Ascending aorta (tissue), 2 donors: ENCODE measurements at places on chromosomes 7 and 10. TPM values are rescaled to one million over a fixed set of nuclear protein-coding genes. Genes with fewer than 3 reads are reported as not detected.

Gene CLDN4
- 0.21 TPM for total RNA-seq

Gene RSU1
- total RNA-seq = 82.2 TPM

Gene OIT3
- total RNA-seq = not detected

Gene GNAT3
- total RNA-seq = not detected

Gene AMPH
- total RNA-seq = 22.1 TPM

Gene OR2F1
- total RNA-seq = not detected

Gene MPP7
- total RNA-seq = 43.9 TPM

Gene CPN1
- total RNA-seq = not detected

GRCh38 chr10:5485948-5486852 is 13.2 kb downstream of the CALML5 start:
- no peak for DNase-seq

DNA sequence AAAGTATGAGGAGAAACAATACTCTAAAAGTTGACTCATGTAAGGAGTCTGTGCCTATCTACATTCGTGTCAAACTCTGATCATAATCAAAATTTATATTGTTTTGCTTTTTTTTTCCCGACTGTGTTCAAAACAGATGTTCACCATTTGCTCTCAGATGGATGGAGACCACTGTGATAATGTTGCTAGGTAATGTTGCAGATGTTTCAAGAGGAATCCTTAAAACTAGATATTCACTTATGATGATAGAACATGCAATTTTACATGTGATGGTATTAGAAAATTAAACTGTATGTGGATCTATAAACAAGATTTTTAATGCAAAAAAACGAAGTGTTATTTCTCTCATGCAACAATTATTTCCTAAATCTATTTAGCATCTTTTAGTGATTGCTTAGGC is 1080.1 kb downstream of the REEP3 start:
- no peak for DNase-seq

DNA sequence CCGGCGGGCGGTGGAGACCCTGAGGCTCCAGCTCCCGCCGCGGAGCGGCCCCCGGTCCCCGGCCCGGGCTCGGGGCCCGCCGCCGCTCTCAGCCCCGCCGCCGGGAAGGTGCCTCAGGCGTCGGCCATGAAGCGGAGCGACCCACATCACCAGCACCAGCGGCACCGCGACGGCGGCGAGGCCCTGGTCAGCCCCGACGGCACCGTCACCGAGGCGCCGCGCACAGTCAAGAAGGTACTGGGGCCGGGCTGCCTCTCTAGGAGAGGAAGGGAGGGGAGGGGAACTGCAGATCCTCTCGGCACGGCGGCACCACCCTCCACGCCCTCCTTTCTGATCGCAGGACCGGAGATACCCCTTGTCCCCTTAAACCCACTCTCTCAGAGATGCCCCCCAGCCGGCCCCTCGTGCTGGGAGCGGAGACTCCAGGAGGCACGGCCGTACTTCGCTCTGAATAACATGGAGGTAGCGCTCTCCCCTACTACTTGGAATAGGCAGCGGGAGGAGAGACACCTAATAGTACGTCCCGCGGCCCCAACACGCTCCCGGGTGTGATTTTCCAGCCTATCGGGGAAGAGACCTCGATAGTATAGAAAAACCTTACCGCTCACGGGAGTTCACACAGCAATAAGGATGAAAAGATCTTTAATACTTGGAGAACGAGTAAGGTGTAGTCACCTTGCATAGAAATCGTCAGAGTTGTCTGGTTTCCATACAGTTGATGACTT is 538 bp downstream of the AHCYL2 start:
- DNase-seq = no peak

DNA sequence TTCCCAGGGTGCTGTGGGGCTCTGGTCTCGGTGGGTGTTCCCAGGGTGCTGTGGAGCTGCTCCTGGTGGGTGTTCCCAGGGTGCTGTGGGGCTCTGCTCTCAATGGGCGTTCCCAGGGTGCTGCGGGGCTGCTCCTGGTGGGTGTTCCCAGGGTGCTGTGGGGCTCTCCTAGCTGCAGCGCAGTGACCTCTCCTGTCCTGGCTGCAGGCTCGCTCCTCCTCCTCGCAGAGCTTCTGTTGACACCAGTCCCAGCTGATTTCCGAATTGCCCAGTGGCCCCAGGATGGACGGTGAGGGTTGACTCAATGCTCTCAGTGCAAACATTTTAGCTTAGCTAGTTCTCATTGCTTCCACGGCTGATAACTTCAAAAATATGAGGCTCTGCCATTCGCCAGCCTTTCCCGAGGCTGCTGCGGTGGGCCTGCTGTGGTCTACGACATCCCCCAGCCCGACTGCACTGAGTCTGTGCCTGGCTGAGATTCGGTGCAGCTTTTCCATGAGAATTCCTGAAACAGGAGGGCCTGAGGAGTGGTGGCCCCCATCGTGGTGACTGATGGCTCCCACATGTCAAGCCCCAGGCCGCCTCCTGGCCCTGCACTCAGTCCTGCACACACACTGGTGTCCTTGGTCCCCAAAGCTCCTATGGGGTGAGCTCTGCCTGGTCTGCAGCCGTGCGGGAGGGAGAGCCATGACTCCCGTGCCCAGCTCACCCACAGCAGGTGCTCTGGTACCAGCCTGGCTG is 58.3 kb upstream of the NKX6-2 start:
- peak; percentile 48 for DNase-seq

- no peak for DNase-seq
Measured at GRCh38 chr10:49534670-49535381, 4.1 kb downstream of the ERCC6 start.

- no peak for DNase-seq
Measured at GRCh38 chr10:123496375-123496774, 169.8 kb upstream of the GPR26 start.

DNA sequence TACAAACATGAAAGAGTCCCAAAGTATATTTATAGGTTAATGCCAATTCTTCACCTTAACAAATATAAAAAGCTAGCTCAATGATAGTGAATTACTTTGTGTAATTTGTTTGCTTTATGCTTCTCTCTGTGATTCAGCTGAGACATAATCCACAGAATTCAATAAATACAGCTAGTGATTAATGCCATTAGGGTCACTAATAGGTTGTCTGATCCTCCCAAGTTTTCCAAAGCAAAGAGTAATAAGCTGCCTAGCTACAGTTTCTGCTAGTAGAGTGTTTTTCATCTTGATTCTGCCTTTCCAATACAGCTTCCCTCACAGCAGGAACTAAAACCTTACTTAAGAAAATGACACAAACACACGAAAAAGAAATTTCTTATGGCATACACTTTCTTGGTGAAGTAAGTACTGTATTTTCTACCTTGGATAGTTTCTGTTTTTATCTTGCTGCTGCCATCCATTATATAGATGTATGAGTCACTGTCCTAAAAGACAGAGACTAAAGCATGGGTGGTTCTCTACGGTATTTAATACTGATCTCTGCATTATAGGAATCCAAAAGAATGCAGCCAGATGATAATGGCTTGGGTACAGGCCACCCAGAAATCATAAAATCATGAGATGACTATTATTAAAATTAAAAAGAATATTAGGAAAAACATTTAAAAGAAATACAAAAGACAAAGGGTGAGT is 170.0 kb downstream of the TPK1 start:
- no peak for DNase-seq

DNA sequence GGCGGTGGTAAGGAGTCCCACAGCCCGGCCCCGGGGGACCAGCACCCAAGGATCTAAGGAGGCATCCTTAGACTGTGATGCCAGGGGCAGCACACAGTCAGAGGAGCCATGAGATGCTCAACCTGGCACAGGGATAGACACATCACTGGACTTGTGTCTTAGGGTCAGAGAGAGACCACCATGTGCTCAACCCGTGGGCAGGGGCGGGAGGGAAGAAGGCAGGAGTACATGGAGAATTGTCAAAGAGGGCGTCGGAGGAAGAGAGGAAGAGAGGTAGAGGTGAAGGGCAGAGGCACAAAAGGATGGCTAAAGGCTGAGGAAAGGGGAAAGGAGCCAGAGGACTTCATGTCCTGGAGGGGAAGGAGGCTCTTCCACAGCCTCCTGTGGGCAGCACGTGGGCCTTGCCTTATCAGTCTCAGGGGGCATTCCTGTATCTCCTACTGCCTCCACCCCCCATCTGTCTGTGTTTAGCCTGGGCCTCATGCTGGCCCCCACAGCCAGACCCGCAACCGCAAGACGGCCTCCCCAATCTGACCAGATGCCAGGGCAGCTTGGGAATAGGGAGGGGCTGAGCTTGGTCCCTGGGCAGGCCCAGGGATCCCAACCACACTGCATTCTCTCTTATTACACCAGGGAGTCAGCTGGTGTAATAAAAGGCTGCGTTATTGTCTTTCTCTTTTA is 2.2 kb downstream of the ADCY1 start:
- DNase-seq = no peak

DNA sequence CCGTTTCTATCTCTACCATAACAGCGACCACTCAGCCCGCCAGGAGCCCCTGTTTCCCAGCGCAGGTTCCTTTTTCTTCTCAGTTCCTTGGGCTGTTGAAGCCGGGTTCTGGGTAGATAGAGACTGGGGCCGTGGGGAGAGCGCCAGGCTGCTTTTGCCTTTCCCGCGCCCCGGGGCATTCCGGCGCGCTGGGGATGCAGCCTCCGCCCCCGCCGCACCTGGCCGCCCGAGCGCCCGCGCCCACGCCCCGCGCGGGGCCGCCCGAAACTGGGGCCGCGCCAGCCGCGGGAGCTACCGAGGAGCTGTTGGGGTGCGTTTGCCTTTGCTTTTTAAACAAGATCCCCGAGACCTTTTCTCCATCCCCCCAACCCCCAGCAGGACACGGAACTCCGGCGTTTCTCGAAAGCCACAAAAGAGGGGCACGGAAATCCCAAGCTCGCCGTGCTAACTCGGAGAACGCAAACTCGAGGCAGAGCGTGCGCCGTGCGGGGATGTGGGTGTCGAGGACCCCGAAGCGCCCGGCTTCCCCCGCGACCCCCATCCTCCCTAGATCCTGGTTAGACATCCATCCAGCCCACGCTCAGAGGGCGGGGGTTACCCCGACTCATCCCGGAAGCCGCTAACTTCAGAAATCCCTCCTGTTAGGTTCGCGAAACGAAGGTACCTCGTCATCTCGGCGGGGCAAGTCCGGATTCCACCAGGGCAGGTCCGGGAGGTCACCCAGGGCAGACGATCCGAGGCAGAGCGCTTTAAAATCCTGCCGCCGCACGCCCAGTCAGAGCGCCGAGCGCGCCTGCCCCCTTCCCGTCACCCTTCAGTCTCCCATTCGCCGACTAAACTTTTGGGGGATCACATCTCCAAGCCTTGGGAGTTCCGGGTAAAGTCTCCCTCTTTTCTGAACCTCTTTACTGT is 1.0 kb downstream of the GRM8 start:
- no peak for DNase-seq

DNA sequence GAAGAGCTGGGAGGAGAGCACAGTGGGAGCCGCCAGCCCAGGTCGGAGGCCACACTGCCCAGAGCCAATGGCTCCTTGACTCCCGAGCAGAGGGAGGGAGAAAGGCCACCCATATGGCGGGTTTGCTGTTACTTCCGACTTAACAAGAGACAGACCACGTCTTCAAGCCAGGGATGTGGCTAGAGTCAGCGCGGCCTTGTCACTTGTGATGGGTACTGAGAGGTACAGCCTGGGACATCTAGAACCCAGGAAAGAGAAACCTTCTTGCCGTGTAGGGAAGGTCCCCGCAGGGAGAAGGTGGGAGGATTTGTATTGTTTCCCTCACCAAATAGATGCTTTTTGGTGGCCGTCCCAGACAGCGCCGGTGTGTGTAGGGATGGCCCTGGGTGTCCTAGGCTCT is 127.6 kb downstream of the PAXIP1 start:
- DNase-seq = no peak

DNA sequence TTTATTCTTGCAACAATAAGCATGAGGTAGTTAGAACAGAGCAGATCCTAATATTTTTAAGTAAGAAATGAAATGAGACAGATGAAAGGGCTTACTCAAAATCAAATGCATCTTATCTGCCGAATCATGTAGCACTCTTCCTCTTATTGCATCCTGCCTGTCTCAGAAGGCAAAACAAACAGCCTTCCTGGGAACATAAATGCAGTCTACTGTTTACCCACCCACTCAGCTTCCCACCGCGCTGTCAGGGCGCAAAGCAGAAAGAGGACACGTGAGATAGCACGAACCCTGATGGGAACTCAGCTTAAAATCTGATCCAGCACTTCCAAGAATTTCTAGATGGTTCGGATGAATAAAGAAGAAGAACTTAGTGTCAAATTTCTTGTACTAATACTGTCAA is 114.4 kb upstream of the CDK1 start:
- DNase-seq = no peak

- DNase-seq = no peak
Measured at GRCh38 chr10:85547460-85548023, 819.1 kb downstream of the GRID1 start.

- DNase-seq = no peak
Measured at GRCh38 chr7:96300986-96301385, 20.9 kb downstream of the SLC25A13 start.
